ENCODE measurements at places on chromosomes 4 and X. TPM values are rescaled to one million over a fixed set of nuclear protein-coding genes. Genes with fewer than 3 reads are reported as not detected.

The MAGED4 gene
- total RNA-seq: 160 TPM

The GLRA2 gene
- 52.4 TPM for total RNA-seq

The CDX4 gene
- not detected for total RNA-seq

The USP26 gene
- total RNA-seq: not detected

The CSAG1 gene
- total RNA-seq: not detected

The AKAP14 gene
- total RNA-seq: 5.1 TPM

The DMP1 gene
- total RNA-seq: not detected

The FGF16 gene
- 0.92 TPM for total RNA-seq

The XAGE2 gene
- total RNA-seq: not detected

The LAP3 gene
- total RNA-seq: 53.5 TPM

The MAGEA10 gene
- not detected for total RNA-seq

The TCEAL2 gene
- 41.8 TPM for total RNA-seq

The SSX4B gene
- not detected for total RNA-seq

The TMEM144 gene
- 9.7 TPM for total RNA-seq

The DOCK11 gene
- 40.1 TPM for total RNA-seq

The LPAR4 gene
- total RNA-seq: 6.0 TPM

The MAPK10 gene
- 217 TPM for total RNA-seq

The CPZ gene
- 1.4 TPM for total RNA-seq

Data from diencephalon (tissue), 1 donor.